ENCODE measurements at places on chromosomes 6 and 20. TPM values are rescaled to one million over a fixed set of nuclear protein-coding genes. Genes with fewer than 3 reads are reported as not detected.

GRCh38 chr6:84967389-84967788, 203.0 kb upstream of the TBX18 start:
- no peak for DNase-seq
- H3K27me3 ChIP-seq, result no peaks in the 10 kb centered on the region
- H3K36me3 ChIP-seq, result no peaks in the 10 kb centered on the region
- no peak overlapping the region for H3K27ac ChIP-seq
- no peaks in the 10 kb centered on the region for H3K4me1 ChIP-seq

- no peaks in the 10 kb centered on the region for H3K4me1 ChIP-seq
- no peak overlapping the region for H3K27ac ChIP-seq
- peaks cover 7% of the 10 kb centered on the region for H3K27me3 ChIP-seq
- no peak for DNase-seq
- no peak overlapping the region for H3K4me3 ChIP-seq
Observed at GRCh38 chr20:61953037-61954021, 112.4 kb downstream of the TAF4 start.

CAGE1 gene
- total RNA-seq, result 0.16 TPM

JPH2 gene
- total RNA-seq, result not detected

GRCh38 chr6:33197431-33198048, 2.9 kb downstream of the RXRB start:
- H3K27ac ChIP-seq, result peak overlapping the region; percentile 41
- H3K27me3 ChIP-seq, result peaks cover 8% of the 10 kb centered on the region
- peaks cover 64% of the 10 kb centered on the region for H3K36me3 ChIP-seq
- H3K4me1 ChIP-seq, result peaks cover 31% of the 10 kb centered on the region

ZNF831 gene
- total RNA-seq, result 3.0 TPM

DNA sequence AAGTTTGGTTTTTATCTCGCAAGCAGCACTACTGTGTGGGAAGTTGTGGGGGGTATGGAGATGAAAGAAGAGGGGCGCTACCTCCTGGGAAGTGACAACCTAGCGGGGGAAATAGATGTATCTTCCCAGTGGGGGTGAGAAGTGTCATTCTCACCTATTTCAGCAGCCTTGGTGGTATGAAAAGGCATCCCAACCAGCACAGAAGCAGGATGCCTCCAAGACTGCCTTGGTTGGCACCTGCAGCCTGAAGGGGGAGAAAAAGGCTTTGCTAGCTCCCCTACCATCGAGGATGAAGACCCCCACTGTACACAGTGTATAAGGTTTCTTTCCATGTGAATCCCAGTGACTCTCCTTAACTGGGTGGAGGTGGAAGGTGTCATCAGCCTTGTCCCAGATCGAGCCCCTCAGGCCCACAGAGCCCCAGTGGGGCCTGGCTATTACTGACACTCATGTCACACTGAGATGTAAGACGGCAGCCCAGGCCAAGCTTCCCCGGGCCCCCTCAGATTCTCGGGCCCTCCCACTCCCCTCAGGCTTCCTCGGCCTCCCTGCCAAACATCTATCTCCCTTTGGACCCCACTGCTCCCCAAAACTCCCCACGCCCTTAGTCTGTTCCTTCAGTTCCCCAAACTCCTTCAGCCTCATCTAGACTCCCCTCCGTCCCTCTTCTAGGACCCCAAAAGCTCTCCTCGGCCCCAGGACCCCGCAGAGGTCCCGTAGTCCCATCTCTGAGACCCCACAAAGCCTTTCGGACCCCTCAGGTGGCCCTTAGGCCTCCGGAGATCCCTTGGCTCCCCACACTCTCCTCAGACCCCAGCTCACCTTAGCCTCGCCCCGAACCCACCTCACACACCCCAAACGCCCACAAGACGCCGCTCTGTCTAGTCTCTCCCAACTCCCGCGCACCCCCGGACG, 688 bp downstream of the COMMD7 start:
- H3K4me3 ChIP-seq, result peak overlapping the region; percentile 97
- peak; percentile 17 for DNase-seq
- no peaks in the 10 kb centered on the region for H3K27me3 ChIP-seq
- peak overlapping the region; percentile 97 for H3K27ac ChIP-seq
- H3K4me1 ChIP-seq, result peaks cover 26% of the 10 kb centered on the region

- no peak overlapping the region for H3K4me3 ChIP-seq
- no peak overlapping the region for H3K27ac ChIP-seq
- H3K36me3 ChIP-seq, result no peaks in the 10 kb centered on the region
- no peaks in the 10 kb centered on the region for H3K4me1 ChIP-seq
- DNase-seq, result no peak
- H3K27me3 ChIP-seq, result no peaks in the 10 kb centered on the region
Observed at GRCh38 chr6:50939931-50940330, 121.3 kb downstream of the TFAP2B start.

GRCh38 chr20:8601542-8601912, 467.4 kb upstream of the PLCB4 start:
- no peak overlapping the region for H3K4me3 ChIP-seq
- no peaks in the 10 kb centered on the region for H3K36me3 ChIP-seq
- H3K27me3 ChIP-seq, result no peaks in the 10 kb centered on the region
- H3K27ac ChIP-seq, result no peak overlapping the region
- peaks cover 9% of the 10 kb centered on the region for H3K4me1 ChIP-seq

DNA sequence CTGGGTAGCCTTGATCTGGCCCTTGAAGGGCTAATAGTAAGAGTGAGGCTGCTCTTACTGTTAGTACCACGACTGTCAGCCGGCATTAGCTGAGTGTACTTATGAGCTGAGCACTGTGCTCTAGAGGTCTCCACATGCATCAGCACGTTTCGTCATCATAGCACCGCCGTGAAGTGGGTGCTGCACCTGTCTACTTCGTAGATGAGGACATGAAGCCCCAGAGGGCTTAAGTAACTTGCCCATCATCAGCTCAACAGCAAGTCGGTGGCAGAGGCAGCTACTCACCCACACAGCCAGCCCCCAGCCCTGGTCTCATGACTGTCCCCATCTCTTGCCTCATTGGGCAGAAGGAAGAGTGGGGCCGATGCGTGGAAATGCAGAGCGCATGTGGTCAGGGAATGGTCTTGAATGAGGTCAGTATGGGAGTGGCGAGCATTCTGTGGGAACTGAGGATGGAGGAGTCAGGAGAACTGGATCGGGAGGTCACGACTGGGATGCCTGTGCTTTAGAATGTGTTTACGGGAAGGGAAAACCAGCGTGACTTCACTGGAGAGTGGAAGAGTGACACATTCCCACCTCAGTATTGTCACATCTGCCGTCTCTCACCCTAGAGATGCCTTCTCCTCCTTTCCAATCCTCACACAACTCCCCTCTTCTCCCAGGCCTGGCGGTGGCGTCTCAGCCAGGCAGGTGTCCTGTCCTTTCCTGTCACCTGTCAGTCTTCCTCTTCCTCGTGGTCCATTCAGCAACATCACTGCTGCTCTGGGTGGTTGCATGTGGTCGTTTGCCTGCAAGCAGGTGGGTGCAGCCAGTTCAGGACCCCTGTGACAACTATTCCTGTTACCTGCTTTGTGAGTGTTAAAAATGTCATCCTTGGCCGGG, 6.0 kb downstream of the SYTL3 start:
- peak overlapping the region; percentile 90 for H3K4me3 ChIP-seq
- peak overlapping the region; percentile 96 for H3K27ac ChIP-seq
- H3K4me1 ChIP-seq, result peaks cover 66% of the 10 kb centered on the region
- H3K36me3 ChIP-seq, result peaks cover 91% of the 10 kb centered on the region

POPDC3 gene
- total RNA-seq, result not detected

COL12A1 gene
- total RNA-seq, result not detected

LY6G6C gene
- not detected for total RNA-seq

CEP43 gene
- 15.9 TPM for total RNA-seq

GRCh38 chr6:32685603-32686002, 19.1 kb upstream of the HLA-DQB1 start:
- DNase-seq, result peak; percentile 45
- no peak overlapping the region for H3K4me3 ChIP-seq

DNA sequence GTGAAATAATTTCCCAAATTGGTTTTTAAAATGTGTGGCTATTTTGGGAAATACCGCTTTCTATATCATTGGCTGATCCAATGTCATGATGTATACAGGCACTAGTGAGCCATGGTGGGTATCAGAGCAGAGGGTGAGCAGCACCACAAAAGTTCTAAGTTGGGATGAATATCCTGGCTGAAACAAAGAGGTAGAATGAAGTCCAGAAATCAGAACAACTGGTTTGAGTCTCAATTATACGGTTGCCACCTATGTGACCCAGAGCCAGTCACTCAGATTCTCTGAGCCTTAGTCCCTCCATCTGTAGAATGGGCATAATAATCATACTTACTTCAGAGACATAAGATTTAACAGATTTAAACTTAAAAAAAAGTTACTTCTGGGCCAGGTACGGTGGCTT, 172.3 kb downstream of the ZFP64 start:
- DNase-seq, result no peak
- H3K27ac ChIP-seq, result no peak overlapping the region
- no peaks in the 10 kb centered on the region for H3K27me3 ChIP-seq
- no peaks in the 10 kb centered on the region for H3K36me3 ChIP-seq

ARHGAP40 gene
- not detected for total RNA-seq

DNA sequence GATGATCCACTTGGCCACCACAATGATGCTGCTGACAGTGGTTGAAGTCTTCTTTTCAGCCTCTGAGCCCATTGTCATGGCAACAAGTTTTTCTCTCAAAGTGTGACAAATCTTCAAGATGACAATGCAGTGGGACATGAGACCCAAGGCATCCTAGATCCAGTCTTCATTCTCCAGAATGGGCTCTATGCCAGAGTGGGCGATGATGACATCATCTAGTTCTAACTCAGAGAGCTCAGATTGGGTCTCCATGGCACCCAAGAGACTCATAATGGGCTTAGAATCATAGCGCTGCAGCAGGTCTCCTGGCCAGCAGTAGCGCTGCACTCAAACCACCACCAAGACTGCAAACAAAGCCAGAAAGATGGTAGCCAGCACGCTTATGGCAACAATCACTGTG, 973.6 kb downstream of the EYS start:
- no peak overlapping the region for H3K27ac ChIP-seq
- H3K4me3 ChIP-seq, result no peak overlapping the region
- no peaks in the 10 kb centered on the region for H3K36me3 ChIP-seq
- DNase-seq, result no peak
- H3K4me1 ChIP-seq, result no peaks in the 10 kb centered on the region
- H3K27me3 ChIP-seq, result no peaks in the 10 kb centered on the region

TPD52L2 gene
- 66.7 TPM for total RNA-seq

DNA sequence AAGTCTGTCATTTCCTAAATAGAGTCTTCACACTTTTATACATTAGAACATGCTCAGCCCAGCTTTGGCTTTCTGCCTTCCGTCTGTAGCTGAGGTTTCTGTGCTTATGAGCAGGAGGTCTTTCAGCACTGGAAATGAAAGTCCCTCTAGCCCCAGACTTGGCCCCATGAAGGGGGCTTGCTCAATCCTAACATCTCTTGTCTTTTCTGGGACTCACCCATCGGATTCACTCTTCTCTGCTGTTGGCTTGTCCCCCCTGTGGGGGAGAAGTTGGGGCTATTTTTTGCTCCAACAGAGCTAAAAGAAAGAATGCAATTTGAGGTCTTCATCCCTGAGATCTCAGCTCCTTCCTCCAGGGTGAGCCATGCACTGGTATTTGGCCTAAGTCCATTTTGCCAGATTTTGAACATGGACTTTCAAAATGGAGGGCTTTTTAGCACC, 177.7 kb downstream of the MRPL14 start:
- H3K27me3 ChIP-seq, result peaks cover 7% of the 10 kb centered on the region
- no peaks in the 10 kb centered on the region for H3K36me3 ChIP-seq
- H3K27ac ChIP-seq, result no peak overlapping the region
- H3K4me3 ChIP-seq, result no peak overlapping the region

All from activated T-helper 2 cell treated with anti-CD3 and anti-CD28 coated beads, Interferon-gamma antibody, Interleukin-2, Interleukin-4, amounts not matched to agents 10 μg/mL and 5 μg/mL and 100 μg/mL, durations not matched to agents 14 hours and 24 hours and 36 hours (primary cell).